Common myeloid progenitor, CD34-positive (primary cell): ENCODE measurements at places on chromosomes 7 and 10.

GRCh38 chr10:98331885-98332284, 63.9 kb upstream of the LOXL4 start:
- peak; percentile 14 for DNase-seq

DNA sequence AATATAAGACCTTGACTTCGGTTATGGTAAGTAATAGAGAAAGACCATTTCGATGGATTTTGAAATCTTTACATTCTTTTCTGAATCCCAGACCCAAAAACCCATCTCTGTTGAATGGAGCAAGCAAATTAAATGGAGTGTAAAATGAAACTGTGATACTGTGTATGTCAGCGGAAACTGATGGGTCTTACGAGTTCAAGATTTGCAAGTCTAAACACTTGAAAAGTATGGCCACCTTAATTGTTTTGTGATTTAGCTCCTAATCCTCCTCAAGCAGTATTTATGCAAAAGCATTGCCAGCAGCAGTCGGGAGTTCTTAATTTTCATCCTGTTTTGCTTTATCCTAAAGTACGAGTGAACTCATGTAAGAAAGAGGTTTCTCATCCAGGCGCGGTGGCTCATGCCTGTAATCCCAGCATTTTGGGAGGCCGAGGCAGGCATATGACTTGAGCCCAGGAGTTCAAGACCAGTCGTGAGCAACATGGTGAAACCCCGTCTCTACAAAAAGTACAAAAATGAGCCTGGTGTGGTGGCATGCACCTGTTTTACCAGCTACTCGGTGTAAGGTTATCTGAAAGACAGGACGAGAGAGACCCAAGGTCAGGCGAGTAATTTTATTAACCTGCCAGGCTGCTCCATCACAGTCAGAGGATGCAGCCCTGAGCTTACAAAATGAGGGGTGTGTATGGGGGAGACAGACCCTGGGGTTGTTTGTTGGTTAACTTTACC, 5.8 kb upstream of the DHTKD1 start:
- DNase-seq, result no peak

GRCh38 chr7:81064426-81064825, 145.6 kb upstream of the SEMA3C start:
- DNase-seq, result no peak

DNA sequence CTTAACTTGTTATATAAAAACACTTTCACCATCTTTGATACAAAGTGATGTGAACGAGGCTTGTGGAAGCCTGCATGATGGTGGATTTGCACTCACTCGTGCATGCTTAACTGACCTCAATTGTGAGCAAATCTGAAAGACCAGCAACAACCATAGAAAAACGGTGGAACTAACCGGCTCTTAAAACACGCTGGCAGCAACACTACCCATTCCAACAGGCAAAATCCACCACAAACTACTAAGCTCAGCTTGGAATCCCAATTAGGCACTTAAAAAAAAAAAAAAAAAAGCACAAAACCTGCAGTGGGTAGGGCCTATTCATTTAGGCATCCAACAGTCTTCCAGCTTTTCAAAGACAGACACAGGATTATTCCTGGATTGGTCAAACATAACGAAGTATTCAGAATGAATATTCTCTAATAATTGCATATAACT, 1.8 kb downstream of the GDI2 start:
- no peak for DNase-seq

DNA sequence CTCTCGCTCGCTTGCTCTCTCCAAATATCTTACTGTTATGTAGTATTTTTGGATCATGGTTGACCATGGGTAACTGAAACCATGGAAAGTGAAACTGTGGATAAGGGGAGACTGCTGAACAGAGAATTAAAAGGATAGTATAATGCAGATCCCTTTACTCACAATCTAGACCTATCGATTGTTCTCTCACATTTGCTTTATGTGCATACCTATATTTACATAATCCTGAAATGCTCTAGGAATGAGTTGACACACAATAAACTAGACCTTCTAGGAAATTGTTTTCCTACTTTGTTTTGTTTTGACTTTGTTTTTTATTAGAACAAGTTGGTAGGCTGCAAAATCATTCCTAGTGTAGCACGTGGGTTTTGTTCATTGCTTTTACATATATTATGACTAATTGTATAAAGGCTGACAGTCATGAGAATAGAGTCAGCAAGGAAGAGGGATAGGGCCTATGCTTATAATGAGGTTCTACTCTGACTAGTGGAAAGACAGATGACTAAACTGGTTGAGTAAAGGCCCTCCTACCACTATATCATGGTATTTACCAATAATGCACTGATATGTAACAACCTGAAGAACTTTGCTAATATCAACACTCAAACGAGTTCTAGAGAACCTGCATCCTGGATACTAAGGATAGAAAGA, 175.3 kb upstream of the TARP start:
- no peak for DNase-seq

- no peak for DNase-seq
Measured at GRCh38 chr7:90817151-90817550, 221.0 kb downstream of the CDK14 start.
